ENCODE measurements at places on chromosomes 12 and 14. TPM values are rescaled to one million over a fixed set of nuclear protein-coding genes. Genes with fewer than 3 reads are reported as not detected.

The CCDC38 gene
- not detected for total RNA-seq

The IKZF4 gene
- total RNA-seq, result 5.9 TPM

The NINJ2 gene
- total RNA-seq, result 33.1 TPM

DNA sequence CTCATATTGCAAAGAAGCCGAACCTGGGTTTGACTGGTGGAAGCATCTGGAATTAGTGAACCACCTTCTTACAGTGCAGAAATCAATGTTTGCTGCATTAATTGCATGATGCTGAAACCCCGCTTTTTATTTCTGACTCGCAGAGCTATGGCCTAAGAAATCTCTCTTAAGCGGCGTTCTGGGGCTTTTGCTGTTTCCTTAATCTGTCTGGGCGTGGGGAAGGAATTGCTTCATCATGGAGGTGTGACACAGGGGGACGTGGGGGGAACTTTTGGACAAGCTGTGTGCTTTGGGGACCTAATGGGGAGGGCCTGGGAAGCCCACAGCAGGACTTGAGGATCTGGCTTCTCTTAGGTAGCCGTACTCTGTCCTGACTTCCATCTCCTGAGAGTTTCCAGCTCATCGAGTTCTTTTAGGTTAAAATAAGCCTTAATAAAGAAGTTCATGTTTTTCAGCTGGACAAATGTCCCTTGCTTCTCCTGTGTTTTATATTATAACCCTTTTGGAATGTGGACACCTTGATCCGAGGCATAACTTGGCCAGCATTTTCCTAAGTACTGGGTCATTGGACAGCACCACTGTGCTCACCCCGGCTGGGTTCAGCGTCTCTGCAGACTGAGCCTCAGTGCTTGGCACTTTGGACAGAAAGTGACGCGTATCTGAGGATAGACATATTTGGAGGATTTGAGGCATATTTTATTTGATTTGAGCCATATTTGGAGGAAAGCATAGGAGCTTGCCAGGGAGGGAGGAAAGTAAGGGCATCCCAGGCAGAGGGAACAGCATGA, 192.1 kb upstream of the MYL2 start:
- no peak for DNase-seq

GRCh38 chr12:30961030-30961429, 34.5 kb downstream of the TSPAN11 start:
- DNase-seq, result no peak

DNA sequence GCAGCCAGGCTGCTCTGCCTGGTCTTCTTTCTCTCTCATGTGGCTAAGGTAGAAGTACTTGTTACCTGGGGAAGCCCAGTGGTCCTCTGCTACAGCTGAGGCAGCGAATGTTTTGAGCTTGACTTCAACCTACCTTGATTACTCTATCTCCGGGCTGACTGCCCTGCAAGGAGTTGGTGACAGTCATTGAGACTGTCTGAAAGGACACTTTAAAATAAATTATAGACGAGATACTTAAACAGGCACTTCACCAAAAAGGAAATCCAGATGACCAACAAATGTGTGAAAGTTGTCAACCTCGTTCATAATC, 474 bp upstream of the CIT start:
- DNase-seq, result no peak

DNA sequence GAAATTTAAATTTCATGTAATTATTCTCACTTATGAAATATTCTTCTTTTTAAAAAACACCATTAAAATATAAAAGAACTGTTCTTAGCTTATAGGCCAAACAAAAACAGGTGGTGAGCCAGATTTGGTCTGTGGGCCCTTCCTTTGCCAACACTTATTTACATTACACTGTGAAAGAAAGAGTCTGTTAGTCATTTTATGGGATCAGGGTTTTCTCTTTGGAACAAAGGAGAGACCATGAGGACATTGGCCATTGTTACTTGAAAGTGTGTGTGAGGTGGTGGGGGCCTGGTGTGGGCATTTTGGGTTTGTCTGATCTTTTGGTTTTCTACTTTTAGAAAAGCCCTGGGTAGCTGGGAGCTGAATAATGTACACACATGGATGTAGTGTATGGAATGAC, 62.7 kb downstream of the TTC6 start:
- no peak for DNase-seq

- no peak for DNase-seq
Measured at GRCh38 chr12:72502546-72502945, 230.4 kb downstream of the TRHDE start.

DNA sequence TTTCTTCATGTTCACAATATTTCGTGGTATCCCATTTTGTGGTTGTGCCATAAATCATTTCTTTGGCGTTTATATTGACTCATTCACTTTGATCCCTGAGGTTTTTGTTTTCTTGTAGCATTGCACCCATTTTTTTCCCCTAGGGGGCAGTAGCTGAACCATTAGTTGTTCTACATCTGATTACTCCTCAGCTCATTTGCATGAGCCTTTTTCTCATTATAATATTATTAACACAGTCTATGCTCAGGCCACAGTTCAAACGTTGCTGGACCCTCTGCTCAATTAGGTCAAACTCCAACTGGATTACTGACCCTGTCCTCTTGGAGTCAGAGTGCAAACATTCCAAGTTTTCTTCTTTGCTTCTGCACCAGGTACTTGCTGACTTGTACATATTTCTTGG, 475.4 kb upstream of the SEL1L start:
- DNase-seq, result no peak

DNA sequence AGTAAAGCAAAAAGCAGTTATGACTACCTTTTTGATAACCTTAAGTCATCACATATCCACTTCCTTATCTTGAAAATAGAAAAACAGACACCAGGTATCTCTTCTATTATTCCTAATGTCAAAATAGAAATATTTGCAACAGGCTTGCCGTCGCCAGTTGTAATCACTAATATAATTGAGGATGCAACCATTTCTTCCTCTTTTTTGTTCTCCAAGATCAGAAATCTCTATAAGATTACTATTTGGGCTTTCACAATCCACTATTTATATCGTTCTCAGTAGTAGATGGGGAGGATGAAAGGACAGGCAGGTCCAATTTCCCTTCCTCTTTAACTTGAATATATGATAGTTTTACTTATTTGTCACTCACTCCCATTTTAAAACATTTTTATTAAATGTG, 130.2 kb upstream of the HMGA2 start:
- no peak for DNase-seq

DNA sequence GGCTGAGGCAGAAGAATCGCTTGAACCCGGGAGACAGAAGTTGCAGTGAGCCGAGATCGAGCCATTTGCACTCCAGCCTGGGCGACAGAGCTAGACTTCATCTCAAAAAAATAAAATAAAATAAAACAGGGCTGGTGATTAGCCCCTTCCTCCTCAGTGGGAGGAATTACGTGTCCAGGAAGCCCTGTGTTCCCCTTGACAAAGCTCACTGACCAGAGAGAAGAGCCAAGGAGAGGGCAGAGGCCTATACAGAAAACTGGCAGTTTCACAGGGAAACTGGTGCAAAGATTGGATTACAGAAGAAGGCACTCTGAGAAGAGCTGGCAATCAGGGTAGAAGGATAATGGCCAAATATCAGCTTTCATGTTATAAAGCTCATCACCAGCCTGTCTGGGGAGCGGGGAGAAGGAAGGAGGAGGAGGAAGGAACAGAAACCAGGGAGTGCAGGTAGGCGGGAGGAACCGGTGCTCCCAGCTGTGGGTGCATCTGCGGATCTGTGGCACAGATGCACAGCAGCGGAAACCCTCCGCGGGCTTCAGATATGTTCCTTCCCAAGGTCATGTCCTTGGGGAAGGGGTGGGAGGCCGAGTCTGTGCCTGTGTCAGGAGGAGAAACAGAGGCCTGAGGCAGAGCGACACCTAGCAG, 6.7 kb downstream of the RAB15 start:
- DNase-seq, result no peak

DNA sequence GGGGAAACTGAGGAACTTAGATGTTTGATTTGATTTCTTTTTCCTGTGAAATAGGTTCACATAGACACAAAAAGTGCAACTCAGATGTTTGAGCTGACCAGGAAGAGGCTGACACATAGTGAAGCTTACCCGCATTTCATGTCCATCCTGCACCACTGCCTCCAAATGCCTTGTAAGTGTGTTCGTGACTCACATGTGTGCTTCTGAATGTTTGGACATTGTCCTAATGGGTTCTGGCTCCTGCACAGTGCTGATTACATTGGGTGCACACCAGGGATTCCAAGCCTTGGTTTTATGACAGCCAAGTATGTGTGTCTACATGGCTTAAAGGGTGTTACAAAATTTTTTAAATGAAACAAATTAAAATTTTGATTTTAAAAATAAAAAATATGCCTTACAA, 137.4 kb downstream of the DAAM1 start:
- no peak for DNase-seq

DNA sequence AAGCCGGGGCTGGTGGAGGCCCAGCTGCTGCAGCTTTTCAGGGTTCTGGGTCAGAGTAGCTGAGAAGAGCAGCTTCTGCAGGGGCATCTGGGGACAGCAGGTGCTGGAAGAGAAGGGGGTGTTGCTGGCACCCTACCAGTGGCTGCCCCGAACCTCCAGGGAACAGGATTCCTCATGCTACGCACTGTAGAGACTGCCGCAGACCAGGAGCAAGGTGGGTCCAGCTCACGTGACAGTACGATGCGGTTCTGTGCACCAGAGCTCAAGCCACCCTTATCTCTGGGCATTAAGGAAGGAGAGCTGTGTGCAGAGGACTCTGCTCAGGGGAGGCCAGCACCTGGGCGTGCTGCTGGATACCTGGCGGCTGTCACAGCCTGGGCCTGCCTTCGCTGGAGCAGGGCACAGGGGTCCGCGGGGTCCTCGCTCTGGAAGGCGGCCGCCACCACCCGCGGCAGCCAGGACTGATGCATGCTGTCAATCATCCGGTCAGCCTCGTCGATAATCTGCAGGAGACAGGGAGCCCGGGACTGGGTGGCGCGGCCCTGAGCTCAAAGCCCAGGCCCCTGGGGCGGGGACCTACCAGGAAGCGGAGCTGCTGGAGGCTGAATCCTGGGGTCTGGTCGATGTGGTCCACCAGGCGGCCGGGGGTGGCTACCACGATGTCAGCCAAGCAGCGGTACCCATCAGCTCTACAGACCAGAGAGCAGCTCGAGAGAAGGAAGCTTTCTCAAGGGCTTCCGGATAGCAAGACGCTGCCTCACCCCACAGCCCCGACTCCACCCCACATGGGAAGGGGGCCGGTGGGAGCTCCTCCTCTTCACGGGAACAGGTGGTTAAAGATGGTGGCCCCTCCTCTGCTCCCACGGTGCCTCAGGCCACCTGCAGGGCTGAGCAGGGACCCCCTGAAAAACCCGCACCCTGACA, 2.9 kb downstream of the DDX51 start:
- peak; percentile 42 for DNase-seq
